ENCODE measurements at places on chromosomes 5 and 9.

- no peak for DNase-seq
These were observed 70.4 kb downstream of the ARHGAP26 start for GRCh38 chr5:142840575-142840974.

GRCh38 chr5:23269981-23270380, 237.4 kb upstream of the PRDM9 start:
- no peak for DNase-seq

DNA sequence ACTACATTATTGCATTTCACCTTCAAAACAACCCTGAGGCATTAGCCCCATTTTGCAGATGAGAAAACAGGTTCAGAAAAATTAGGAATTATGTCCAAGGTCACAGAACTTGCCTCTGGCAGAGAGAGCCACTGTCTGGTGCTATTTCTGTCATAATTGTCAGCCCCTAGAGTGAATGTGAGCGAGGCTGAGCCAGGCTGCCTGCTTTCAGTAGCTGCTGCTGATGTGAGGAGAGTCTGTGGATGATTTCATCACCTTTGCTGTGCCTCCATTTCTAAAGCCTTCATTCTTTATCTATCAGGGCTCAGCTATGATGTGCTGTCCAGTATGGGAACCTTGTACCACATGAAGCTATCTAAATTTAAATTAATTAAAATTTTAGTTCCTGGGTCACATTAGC, 71.4 kb downstream of the INSYN2B start:
- no peak for DNase-seq

DNA sequence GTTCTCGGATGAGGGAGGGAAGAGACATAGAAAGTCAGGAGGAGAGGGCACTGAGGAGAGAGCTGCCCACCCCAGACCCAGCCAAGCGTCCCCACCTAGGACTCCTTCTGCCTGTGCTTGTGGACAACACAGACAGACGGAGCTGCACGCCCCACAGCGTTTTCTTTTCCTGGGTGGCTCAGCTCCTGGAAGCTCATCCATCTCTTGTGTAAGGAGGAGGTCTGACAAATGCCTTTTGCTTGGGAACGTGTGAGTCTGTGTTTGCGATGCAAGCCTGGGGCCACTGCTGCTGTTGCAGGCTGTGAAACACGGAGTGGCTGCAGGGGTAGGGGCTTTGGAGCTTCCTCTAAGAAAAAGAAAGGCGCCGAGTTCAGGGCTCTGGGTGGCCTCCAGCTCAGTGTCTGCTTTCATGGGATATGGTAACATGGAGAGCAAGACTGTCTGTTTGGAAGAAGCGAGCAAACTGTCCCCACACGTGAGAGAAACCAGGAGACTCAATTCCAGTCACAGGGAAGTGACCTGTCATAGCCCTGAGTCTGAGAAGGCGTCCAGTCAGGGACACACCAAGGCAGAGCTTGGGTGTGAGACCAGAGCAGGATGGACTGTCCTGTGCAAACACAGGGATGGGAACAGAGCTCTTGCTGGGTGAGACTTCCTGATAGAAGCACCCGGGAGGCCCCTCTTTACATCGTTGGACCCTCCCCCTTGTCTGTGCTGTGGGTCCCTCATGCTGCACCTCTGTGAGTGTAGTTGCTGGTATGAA, 42.7 kb downstream of the GADD45G start:
- no peak for DNase-seq

Data from stimulated activated CD4-positive, alpha-beta T cell treated with anti-CD3 and anti-CD28 coated beads, Interleukin-2, amount 100 ng/mL, for 24 hours (primary cell).